ENCODE measurements at places on chromosomes 5 and 9. TPM values are rescaled to one million over a fixed set of nuclear protein-coding genes. Genes with fewer than 3 reads are reported as not detected.

Gene PCSK5
- 12.5 TPM for polyA plus RNA-seq

Gene PCDHA8
- polyA plus RNA-seq: 0.03 TPM

Gene LHX2
- polyA plus RNA-seq: 0.25 TPM

Gene NPR2
- polyA plus RNA-seq: 27.2 TPM

Gene FOXD4L4
- polyA plus RNA-seq: not detected

Gene SLC9A3
- 51.4 TPM for polyA plus RNA-seq

Gene FCN2
- 0.83 TPM for polyA plus RNA-seq

Gene OTULINL
- 10.3 TPM for polyA plus RNA-seq

Gene PDGFRB
- 140 TPM for polyA plus RNA-seq

Gene NME5
- 27.6 TPM for polyA plus RNA-seq

Gene MLANA
- 1.8 TPM for polyA plus RNA-seq

Gene CENPH
- polyA plus RNA-seq: 24.5 TPM

Gene MSX2
- polyA plus RNA-seq: 0.47 TPM

Gene IFNA21
- polyA plus RNA-seq: 0.24 TPM

Gene LOX
- 38.0 TPM for polyA plus RNA-seq

Gene LPAR1
- 25.5 TPM for polyA plus RNA-seq

Gene STOML2
- 115 TPM for polyA plus RNA-seq

Gene IL9
- polyA plus RNA-seq: not detected

Gene CTSV
- 20.0 TPM for polyA plus RNA-seq

Gene LCN15
- polyA plus RNA-seq: 0.09 TPM

Gene NRG2
- 1.4 TPM for polyA plus RNA-seq

Gene PGGT1B
- 31.2 TPM for polyA plus RNA-seq

Gene CD180
- polyA plus RNA-seq: 0.21 TPM

Gene FAM114A2
- polyA plus RNA-seq: 33.9 TPM

Gene NTRK2
- 105 TPM for polyA plus RNA-seq

Gene SGTB
- 10.1 TPM for polyA plus RNA-seq

Gene LECT2
- polyA plus RNA-seq: 4.0 TPM

Gene PRLR
- polyA plus RNA-seq: 39.0 TPM

Gene WNT8A
- 0.11 TPM for polyA plus RNA-seq

Gene HK3
- 0.30 TPM for polyA plus RNA-seq

Gene SLC6A19
- 72.8 TPM for polyA plus RNA-seq

Gene SLC45A2
- 0.82 TPM for polyA plus RNA-seq

Gene SLC2A8
- 21.5 TPM for polyA plus RNA-seq
